ENCODE measurements at places on chromosomes 2 and 18.

DNA sequence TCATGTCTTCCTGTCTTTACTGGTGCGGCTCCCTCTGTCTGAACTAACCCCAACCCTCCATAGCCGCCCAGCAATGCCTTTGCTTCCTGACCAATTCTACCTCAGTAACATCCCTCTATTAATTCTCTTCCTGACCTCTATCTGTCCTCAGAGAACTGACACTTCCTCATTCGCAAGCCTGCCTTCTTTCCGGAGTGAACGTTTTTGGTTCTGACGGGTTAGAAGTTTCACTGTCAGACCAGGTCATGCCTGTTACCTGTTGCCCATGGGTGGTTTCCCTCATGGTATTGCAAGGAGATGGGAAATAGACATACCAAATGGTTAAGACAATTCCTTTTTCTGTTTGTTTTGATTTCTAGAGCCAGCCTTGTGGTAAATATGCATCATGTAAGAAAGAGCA lies 453.4 kb upstream of the SLC14A2 start:
- no peak for DNase-seq

GRCh38 chr18:9871244-9871746 lies 14.5 kb upstream of the TXNDC2 start:
- DNase-seq, result no peak

GRCh38 chr2:231614559-231615057 lies 21.9 kb downstream of the TEX44 start:
- no peak for DNase-seq

GRCh38 chr2:240463274-240463865 lies 27.9 kb downstream of the GPC1 start:
- no peak for DNase-seq

All from MG63 (cell line).